ENCODE measurements at places on chromosomes 11 and 22.

DNA sequence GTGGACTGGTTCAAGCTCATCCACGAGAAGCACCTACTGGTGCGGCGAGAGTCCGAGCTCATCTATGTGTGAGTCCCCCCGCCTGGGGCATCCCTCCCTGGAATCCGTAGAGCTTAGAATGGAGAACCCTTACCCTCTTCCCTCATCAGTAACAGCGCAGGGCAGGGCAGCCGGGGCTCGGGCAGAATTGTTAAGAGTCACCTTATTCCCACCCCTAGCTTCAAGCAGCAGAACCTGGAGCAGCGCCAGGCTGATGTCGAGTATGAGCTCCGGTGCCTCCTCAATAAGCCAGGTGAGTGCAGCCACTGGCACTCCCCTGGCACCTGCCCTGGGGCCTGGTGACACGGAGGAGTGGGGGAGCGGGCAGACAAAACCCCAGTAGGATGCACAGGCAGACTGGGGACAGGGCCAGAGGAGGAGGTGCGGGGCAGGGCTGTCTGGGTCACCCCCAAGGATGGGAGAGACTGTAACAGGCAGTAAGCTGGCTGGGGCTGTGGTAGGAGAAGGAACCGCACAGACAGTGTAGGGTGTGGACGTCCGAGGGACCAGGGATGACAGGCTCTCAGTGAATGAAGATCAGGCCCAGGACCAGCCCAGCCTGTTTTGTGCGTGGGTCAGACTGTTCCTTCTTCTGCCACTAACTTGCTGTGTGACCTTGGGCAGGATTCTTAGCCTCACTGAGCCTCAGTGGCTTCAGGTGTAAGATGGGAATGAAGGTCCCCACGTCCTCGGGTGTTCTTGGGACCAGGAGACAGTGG, 20.4 kb downstream of the C22orf23 start:
- DNase-seq: no peak

DNA sequence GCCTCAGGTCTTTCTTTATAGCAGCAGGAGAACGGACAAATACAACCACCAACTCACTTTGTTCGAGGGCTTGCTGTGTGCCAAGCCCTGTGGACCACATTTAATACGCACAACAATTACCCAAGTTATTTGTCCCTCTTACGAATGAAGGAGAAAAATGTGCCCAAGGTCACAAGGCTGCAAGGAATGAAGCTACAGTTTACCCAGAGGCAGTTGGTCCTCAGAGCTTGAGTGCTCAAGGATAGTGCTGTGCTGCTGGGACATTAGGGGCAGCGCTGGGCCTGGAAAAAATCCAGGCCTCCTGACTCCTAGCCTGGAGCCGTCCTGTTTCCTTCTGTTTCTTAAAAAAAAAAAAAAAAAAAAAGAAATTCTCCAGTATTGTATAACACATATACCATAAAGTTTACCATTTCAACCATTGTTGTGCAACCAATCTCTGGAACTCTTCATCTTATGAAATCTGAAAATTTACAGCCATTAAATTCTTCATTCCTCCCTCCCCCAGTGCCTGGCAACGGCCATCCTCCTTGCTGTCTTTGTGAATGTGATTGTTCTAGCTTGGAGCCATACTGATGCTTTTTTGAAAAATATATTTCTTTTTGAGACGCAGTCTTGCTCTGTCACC, 1.0 kb upstream of the C11orf86 start:
- DNase-seq: no peak

- no peak for DNase-seq
These were observed 95.3 kb upstream of the FGF3 start for GRCh38 chr11:69914286-69915150.

GRCh38 chr11:109933126-109933525, 160.1 kb upstream of the ZC3H12C start:
- DNase-seq: no peak

- DNase-seq: no peak
These were observed 162.3 kb downstream of the FBXO7 start for GRCh38 chr22:32636884-32637283.

GRCh38 chr11:75189911-75190310, 39.0 kb downstream of the SLCO2B1 start:
- DNase-seq: no peak

DNA sequence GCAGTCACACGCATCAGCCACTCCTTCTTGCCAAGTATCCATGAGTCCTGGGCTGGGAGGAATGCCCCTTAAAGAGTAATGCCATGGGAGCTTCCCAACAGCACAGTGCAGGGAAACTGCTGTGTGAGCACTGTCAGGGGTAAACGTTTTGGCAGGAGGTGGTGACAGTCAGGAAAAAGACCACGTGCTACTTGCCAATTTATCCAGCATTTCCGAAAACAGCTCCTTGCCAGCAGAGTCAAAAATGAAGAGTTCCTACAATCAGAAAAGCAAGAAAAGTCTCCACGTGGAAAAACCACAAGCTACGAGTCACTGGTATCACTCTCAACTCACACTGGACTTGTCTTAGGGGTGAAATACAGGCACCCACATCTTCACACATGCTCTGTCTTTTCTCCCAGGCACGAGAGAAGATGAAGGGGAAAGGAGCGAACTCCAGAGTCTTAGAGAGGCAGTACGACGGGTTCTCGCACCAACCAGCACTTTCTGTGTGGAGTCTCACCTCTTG, 9.9 kb downstream of the IFT27 start:
- DNase-seq: no peak

GRCh38 chr11:8459711-8460399, 134.2 kb downstream of the STK33 start:
- DNase-seq: no peak

GRCh38 chr11:13210424-13210823, 67.2 kb upstream of the BMAL1 start:
- DNase-seq: no peak

DNA sequence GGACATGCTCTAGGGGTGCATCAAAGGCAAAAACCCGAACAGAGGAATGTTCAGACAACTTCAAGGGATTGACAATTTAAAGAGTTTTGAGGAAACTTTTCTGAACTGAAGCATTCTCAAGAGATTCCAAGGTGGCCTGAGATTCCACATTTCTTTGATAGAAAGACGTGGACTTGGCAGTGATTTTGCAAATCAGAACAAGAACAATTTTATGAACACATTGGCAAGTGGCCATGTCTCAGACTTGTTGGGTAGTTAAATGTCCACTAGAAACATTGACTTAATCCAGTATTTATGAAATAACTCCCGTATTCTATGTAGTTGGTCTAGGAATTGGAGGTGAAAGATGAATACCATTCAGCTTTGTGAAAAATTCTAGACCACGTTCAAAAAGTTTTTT, 13.8 kb downstream of the NCAM1 start:
- DNase-seq: no peak

- no peak for DNase-seq
These were observed 13.0 kb downstream of the LTO1 start for GRCh38 chr11:69662021-69662698.

DNA sequence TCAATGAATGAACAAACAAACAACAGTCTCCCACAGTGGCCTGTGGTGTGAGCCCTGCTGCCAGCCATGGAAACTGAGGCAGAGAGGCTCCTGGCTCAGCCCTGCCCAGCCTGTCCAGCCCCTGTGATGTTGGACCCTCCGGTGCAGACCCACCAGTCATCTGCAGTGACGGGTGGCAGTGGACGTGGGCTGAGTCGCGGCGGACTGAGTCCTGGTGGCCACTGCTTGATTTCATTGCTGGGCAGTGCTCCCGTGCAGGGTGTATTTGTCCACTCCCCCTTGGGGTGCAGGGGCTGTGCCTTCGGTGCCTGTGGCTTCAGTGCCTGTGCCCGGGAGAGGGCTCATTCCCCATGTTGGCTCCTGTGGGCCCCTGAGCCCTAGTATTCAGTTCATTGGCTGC, 31.9 kb upstream of the MUC5AC start:
- DNase-seq: no peak

- DNase-seq: no peak
These were observed 123.9 kb downstream of the PHF21B start for GRCh38 chr22:44885806-44886360.

DNA sequence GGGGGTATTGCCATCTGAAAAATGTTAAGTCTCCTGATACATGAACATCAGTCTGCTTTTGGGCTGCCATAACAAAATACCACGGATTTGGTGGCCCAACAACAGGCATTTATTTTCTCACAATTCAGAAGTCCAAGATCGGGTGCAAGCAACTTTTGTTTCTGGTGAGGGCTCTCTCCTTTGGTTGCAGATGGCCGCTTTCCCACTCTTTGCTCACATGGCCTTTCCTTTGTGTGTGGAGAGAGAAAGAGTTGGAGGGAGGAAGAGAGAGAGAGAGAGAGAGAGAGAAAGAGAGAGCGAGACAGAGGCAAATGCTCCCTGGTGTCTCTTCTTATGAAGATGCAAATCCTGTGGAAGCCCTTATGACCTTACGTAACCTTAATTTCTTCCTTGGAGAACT, 2.5 kb upstream of the KRTAP5-2 start:
- DNase-seq: no peak

DNA sequence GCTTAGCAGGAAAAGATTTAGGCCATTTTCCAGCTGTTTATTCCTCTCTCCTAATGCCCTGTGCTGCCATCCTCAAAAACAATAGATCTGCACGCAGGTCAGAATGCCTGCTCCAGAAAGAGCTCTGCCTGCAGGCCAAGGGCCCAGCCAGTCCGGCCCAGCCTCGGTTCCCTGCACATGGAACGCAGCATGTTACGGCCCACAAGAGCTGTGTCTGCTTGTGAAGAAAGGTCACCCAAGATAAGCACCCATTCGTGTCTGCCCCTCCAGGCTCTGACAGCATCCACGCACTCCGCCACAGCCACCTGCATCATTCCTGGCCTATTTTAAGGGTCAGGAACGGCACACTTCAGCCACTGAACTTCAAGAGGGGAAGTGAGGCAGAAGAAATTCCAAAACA, 152.2 kb downstream of the SPATA19 start:
- no peak for DNase-seq

All from C1 segment of cervical spinal cord (tissue), 14 donors.